ENCODE measurements at places on chromosomes 1 and 21. TPM values are rescaled to one million over a fixed set of nuclear protein-coding genes. Genes with fewer than 3 reads are reported as not detected.

- H3K36me3 ChIP-seq: no peaks in the 10 kb centered on the region
- no peaks in the 10 kb centered on the region for H3K27me3 ChIP-seq
- DNase-seq: no peak
- H3K4me1 ChIP-seq: peaks cover 45% of the 10 kb centered on the region
- H3K4me3 ChIP-seq: no peak overlapping the region
These were observed 3.3 kb downstream of the ZNF692 start for GRCh38 chr1:248855580-248855979.

The ST6GALNAC3 gene
- total RNA-seq: 1.2 TPM

DNA sequence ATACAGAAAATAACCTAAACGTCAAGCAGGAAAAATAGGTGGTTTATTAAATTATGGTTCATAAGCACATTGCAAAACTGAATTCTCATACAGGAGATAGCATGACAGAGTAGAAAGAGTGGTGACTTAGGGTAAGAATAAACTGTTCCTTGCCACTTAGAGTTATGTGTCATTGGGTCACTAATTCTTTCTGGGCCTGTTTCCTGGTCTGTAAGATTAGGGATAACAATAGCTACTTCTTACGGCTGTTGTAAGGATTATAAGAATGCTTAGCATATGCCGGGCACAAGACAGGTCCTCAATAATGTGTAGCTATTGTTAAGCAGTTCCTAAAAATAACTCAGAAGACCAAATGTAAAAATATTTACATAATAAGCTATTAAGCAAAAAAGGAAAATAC, 24.2 kb downstream of the SNRNP40 start:
- no peak for DNase-seq
- no peaks in the 10 kb centered on the region for H3K4me1 ChIP-seq
- no peak overlapping the region for H3K27ac ChIP-seq

The RAB13 gene
- total RNA-seq: not detected

The KCNJ15 gene
- total RNA-seq: 0.17 TPM

- H3K4me1 ChIP-seq: no peaks in the 10 kb centered on the region
- no peak overlapping the region for H3K27ac ChIP-seq
- no peaks in the 10 kb centered on the region for H3K27me3 ChIP-seq
- H3K4me3 ChIP-seq: no peak overlapping the region
- H3K36me3 ChIP-seq: no peaks in the 10 kb centered on the region
These were observed 79.7 kb upstream of the GADD45A start for GRCh38 chr1:67605209-67605780.

DNA sequence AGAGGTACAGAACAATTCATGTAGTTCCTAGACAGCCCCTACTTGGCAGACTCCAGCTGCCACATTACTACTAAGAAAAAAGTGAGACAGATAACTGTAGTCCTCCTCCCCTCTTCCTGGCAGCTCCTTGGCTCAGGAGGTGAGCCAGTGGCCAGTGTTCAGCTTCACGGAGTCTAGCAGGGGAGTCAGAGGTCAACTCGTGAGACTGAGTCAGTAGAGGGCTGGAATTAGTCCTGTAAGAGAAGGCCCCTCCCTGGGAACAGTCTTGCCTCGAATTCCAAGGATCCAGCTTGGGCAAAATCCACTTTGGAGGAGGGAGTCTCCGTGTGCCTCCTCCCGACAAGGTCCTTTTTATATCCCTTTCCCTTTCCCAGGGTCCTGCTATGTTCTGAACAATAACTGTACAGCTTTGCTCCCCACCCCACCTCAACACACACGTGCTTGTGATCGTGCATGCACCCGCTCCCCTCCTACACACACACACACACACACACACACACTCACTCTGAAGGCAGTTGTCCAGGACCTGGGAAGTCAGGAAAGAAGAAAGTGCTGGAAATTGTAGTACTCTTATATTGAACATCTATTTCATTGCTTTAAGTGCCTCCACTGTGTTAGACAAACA, 22.5 kb upstream of the SLC27A3 start:
- no peak overlapping the region for H3K27ac ChIP-seq
- H3K4me1 ChIP-seq: no peaks in the 10 kb centered on the region
- H3K4me3 ChIP-seq: no peak overlapping the region
- H3K36me3 ChIP-seq: peaks cover 50% of the 10 kb centered on the region
- no peaks in the 10 kb centered on the region for H3K27me3 ChIP-seq
- DNase-seq: no peak

DNA sequence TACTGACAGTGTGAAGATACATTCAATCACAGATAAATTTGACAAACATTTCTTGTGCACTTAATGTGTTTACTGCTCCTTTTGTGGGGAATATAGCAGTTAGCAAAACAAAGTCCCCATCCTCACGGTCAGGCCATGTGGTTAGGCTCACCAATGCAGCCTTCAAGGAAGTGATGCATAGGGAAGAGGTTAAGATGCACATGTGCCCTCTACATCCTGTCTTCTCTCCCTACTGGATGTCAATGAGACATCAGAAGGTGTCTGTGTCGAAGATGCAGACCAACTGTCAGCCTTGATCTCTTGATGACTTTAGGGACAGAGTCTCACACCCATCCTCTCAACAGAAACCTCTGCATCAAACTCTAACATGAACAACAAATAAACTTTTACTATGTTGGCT, 78.7 kb downstream of the FH start:
- no peaks in the 10 kb centered on the region for H3K27me3 ChIP-seq
- H3K27ac ChIP-seq: no peak overlapping the region
- H3K36me3 ChIP-seq: no peaks in the 10 kb centered on the region
- no peak for DNase-seq
- H3K4me1 ChIP-seq: no peaks in the 10 kb centered on the region

- no peaks in the 10 kb centered on the region for H3K27me3 ChIP-seq
- DNase-seq: no peak
- H3K36me3 ChIP-seq: no peaks in the 10 kb centered on the region
These were observed 392.0 kb upstream of the ADGRL4 start for GRCh38 chr1:79398501-79398900.

Data from CD4-positive, alpha-beta memory T cell (primary cell).